ENCODE measurements at places on chromosomes 2 and 18. TPM values are rescaled to one million over a fixed set of nuclear protein-coding genes. Genes with fewer than 3 reads are reported as not detected.

REG1B gene
- total RNA-seq = not detected

DNA sequence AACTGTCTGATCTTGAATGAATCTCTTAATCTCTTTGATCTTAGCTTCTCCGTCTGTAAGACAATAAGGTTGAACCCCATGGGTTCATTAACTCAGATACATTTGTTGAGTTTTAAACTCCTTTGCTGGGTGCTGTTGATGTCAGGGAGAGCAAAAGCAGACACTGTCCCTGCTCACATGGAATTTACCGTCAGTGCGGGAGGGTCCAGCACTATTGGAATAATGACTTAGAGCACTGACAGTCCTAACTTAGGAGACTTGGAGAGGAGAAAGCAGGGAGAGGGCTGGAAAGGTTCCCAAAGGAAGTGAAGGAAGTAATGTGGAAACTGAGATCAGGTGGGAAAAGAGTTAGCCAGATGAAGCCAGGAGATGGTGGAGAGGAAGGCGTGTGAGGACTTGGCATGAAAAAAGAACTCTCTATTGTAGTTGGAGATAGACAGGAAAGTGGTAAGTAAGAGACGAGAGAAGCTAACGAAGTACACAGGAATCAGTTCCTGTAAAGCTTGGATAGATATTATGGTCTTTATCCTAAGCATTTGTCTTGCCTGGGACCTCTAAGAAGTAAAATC lies 141.4 kb upstream of the SERTAD2 start:
- DNase-seq = no peak

DNA sequence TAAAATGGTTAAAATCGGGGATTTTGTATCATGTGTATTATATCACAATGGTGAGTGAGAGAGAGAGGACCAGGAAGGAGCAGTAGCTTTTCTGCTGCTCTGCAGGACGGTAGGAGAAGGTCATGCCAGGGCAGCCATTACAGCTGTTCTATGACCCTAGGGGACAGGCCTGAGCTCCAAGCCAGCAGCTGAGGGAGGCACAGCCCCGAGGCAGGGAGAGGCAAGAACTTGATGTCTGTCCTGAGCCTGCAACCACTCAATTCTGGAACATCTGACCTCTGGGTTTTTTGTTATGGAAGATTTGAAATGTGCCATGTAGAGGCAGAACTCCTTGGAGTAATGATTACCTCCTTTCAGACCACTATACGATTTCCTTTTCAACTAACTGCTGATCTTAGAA lies 135.8 kb upstream of the SH3BP4 start:
- DNase-seq = no peak

- peak; percentile 91 for DNase-seq
Measured at GRCh38 chr2:8680822-8681760, 765 bp upstream of the ID2 start.

DNA sequence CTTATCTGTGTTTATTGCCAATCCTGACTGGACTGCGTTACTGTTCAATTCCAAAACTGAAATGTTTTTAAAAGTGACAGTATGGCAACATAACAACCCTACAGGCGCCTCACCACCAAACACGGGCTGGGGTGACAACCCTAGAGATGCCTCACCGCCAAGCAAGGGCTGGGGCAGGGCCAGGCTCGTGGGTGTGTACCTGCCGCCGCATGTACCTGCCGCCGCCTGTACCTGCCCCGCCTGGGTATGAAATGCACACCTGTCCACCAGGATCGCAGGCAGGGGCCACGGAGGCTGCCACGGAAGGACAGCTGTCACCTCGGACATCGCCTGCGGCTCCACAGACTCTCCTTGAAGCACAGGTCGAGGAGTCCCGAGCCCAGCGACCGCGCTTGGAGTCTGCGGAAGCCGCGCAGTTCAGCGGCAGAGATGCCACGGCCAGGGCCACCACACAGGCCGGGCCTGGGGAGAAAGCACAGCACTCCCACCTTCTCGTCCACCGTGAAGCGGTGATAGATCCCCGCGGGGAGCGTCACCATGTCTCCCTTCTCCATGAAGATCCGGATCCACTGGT lies 18.9 kb downstream of the ADI1 start:
- no peak for DNase-seq

VWA3B gene
- not detected for total RNA-seq

DNA sequence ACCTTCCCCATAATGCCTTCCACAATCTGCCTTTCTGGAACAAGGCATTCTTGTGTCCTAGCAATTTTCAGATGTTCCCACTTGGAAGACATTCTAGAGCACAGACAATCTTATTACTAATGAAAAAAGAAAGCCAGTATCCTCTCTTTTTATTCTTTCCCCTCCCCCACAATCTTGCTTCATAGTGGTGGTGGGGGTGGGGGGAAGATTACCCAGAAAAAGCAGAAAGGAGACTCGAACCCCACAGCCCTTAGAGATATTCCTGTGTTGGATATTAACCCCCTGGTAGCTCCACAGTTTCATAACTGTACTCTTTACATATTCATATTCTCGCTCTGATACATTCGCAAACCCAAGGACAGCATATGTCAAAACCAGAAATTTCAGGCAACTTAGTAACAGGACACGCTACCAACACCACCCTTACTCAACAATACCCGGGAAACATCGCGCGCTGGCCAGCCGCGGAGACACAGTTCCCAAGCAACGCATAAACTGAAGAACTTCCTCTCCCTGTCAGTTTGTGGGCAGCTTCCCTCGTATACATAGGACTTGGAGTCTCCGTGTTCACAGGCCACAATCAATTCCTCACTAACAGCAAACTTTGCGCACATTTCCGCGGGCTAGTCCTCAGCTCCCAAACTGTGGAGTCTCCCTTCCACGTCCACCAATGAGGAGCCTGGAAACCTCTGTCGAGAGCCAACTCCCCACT lies 793 bp downstream of the NR4A2 start:
- peak; percentile 85 for DNase-seq

DNA sequence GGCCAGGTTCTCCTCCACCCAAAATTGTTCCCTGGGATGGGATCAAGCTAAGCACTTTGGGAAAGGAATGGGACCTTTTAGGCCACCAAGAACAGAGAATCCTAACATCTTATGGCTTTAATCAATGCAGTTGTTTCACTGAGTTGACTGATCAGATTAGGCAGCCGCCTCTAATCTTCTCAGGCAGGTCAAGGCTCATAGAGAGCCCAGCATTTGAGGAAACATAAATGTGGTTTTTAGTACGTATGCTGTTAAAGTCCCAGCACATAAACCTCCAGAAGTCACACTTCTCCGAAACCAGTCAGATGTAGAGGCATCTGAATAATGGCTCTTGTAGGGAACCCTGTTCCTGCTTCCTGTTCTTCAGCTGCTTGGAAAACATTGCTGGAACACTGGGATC lies 99.5 kb upstream of the RMDN2 start:
- DNase-seq = no peak

IL1F10 gene
- total RNA-seq = not detected

DNA sequence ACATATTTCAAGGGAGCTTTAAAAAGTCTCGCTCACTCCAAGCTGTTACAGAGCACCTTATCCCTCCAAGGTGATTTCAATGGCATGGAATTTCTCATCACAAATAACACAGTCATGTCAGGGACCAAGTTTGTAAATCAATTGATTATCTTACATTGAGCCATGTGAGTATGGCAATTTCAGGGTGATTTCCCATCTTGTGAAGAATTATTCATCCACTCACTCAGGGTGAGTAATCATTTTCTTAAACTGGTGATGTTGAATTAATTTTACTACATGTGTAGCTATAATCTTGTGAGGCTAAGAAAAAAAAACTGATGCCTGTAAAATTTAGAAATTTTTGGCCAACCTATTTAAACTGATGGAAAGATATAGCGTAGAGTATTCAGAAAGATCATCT lies 3.3 kb upstream of the ABCA12 start:
- DNase-seq = no peak
